ENCODE measurements at places on chromosomes 12 and 14.

DNA sequence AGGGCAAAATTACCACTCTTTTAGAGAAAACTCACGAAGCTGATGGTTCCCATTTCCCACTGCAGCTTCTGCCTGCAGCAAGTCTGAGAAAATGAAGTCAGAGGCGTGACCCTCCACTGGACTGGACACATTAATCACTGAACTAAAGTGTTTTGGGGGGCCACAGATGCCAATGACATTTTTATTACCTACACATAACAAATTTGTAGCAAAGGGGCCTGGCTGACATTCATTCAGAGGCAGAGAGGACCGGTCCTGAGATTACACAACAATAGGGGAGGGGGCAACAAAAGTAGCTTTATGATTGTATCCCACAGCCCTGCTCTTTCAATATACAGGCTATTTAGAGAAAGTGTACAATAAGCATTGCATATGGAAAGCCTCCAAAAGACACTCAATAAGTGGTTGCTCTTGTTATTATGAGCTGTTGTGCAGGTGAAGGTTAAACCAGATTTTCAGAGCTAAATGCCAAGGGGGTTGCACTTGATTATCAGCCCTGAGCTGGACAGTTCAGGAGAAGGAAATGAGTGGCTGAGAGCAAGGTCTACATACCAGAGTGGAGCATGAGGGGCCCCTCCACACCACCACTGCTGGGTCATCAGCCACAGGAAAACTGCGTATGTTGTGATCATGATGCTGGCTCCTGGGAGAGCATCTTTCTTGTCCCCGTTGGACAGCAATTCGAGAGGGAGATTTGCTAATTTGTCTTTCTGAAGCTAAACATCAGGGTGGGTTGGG is 41.5 kb upstream of the CCDC60 start:
- no peak for DNase-seq

GRCh38 chr14:85622106-85622505 is 92.2 kb downstream of the FLRT2 start:
- DNase-seq, result no peak

GRCh38 chr12:53999559-54000115 is 324 bp upstream of the HOXC9 start:
- DNase-seq, result no peak

- DNase-seq, result no peak
Observed at GRCh38 chr12:3530548-3530947, 39.5 kb downstream of the PRMT8 start.

- peak; percentile 80 for DNase-seq
Observed at GRCh38 chr12:103908877-103909276, 21.3 kb upstream of the HSP90B1 start.

GRCh38 chr14:64416348-64416932 is 28.3 kb downstream of the MTHFD1 start:
- DNase-seq, result no peak

DNA sequence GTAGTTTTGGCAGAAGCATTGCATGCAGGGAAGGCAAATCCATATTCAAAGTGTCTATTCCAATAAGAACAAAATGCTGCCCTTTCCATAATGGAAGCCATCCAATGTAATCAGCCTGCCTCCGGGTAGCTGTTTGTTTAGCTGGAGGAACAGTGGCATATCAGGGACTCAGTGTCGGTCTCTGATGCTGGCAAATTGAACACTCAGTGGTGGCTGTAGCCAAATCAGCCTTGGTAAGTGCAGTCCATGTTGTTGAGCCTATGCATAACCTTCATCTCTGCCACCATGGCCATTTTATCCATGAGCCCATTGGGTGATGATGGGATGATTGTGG is 147.8 kb upstream of the MAX start:
- DNase-seq, result no peak

- DNase-seq, result no peak
Observed at GRCh38 chr14:24267516-24267915, 3.9 kb downstream of the RABGGTA start.
